Type B pancreatic cell (in vitro differentiated cells): ENCODE measurements at places on chromosomes 13 and 19. TPM values are rescaled to one million over a fixed set of nuclear protein-coding genes. Genes with fewer than 3 reads are reported as not detected.

DNA sequence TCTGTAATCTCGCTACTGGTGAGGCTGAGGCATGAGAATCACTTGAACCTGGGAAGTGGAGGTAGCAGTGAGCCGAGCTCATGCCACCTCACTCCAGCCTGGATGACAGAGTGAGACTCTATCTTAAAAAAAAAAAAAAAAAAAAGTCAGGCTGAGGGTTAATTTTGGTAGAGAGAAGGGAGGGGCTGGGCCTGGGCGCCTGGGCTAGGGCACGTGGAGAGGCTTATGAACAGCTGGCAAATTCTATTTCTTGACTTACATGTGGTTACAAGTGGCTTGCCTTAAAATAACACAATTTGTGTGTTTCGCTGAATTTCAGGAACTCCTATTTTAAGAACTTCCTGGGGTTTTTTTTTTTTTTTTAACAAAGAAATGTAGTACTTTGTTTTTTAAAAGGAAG is 47.6 kb upstream of the MAP3K10 start:
- DNase-seq = no peak

DNA sequence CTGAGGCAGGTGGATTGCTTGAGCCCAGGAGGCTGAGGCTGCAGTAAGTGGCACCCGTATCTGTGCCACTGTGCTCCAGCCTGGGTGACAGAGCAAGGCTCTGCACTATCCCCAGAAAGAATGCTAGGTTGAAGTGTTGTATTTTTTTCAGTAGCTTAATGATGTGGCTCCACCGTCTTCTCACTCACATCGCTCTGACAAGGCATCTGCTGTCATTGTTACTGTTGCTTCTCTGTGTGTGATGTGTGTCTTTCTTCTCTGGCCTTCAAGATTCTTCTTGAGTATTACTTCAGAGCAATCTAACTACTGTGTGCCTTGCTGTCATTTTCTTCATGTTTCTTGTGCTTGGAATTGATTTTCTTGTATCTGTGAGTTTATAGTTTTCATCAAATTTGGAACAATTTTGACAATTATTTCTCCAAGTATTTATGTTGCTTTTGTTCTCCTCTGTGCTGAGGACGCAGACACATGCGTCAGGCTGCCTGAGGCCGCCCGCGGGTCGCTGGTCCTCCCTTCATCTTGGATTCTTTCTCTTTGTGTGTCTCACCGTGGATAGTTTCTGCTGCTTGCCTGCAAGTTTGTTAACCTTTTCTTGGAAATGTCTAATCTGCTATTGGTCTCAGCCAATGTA is 10.8 kb downstream of the ADPRHL1 start:
- DNase-seq = no peak

GRCh38 chr19:30077851-30078355 is 135.9 kb downstream of the URI1 start:
- DNase-seq = no peak

DNA sequence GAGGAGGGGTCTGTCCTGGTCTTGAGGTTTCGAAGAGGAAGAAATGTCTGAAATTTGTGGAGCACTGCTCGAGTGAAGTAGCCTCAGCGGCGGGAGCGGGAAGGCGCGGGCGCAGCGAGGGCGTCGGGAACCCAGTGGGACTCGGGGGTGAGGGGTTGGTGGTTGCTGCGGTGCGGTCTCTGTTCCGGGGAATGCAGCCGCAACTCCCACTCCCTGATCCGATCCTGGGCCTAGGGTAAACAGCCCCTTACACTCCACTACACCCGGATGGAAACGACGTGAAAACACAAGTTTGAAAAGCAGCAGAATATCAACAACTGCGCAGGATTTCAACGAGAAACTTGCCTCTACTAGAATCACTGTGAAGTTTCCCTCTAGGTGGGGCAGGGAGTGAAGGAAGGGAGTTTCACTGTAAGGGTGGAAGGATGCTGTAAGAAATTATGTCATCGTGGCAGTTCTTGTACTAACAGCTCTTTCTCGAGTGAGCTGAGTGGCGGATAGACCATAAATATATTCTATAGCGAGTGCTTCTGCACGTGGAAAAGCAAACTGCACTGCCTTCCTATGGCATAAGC is 2.0 kb upstream of the KLF12 start:
- peak; percentile 68 for DNase-seq

GRCh38 chr19:53792721-53793433 is 31.2 kb downstream of the NLRP12 start:
- DNase-seq = peak; percentile 86

DNA sequence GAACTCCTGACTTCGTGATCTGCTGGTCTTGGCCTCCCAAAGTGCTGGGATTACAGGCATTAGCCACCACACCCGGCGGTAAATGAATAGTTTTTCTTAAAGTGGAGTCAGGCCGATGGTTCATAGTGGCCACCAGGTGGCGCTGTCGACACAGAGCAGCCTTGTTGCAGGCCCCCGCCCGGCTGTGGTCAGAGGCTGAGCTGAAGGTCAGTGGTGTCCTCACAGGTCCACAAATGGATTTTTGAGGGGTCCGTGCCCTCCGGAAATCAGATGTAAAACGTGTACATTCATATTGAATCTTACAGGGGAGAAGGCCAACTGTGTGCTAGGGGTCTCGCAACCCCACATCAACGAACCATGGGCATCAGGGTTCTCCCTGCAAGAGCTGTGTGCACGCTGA is 13.4 kb upstream of the WDR18 start:
- no peak for DNase-seq

DNA sequence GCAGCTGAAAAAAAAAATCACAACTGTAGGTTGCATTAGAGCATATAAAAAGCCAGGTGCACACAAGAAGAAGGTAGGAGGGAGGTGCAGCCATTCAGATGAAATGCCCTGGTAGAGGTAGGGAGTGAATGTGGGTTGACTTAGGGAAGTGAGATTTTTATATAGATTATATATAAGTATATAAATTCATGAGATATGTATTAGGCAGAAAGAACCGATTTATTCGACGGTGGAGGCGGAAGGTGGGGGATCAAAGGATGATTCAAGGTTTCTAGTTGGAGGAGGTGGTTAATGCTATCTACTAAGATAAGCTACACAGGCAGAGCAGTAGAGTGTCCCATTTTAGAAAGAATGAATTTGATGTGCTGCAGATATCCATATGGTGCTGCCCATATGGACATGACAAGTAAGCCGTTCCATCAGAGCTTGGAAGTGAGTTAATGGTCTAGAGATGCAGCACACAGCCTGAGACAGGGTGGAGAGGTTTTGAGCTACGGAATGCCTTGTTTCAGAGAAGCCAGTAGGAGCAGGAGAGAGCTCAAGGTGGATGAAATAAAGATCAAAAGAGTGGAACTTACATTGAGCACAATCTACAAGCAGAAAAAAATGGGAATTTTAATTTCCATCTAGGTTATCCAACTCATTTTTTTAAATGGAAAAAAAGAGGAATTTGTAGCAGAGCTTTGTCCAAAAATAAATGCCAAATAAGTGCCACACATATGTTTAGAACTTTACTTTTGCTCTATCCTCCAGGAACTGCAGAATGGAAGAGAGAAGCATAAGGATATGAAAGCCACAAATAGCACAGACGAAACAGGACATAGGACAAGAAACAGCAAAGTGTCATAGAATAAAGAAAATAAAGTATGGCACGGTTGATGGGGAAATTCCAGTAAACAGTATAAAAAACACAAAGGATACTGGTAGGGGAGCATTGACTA is 177.3 kb downstream of the PCDH9 start:
- DNase-seq = no peak

Gene CBLC
- total RNA-seq = 13.9 and 37.7 TPM in 2 replicates

GRCh38 chr13:41501281-41501680 is 43.9 kb downstream of the RGCC start:
- DNase-seq = no peak

GRCh38 chr13:105918842-105919741 is 616.4 kb downstream of the EFNB2 start:
- no peak for DNase-seq

- no peak for DNase-seq
Observed at GRCh38 chr13:101346942-101347728, 69.2 kb downstream of the NALCN start.

DNA sequence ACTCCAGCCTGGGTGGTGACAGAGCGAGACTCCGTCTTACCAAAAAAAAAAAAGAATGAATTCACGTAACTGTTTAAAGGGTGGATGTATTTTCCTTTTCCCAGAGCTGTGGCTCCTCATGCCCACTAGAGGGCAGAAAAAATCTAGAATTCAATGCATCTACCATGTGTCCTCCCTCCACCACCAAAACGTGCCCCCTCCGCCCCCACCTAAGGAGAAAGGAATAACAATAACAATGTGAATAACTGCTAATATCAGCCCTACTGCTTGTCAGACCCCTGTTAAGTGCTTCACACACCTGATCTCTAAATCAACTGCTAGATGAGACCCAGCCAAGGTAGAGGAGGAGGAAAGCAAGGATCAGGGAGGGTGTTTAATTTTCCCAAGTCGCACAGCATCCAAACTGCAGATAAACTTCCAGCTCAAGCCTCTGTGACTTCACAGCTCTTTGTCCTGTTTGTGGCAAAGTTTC is 20.2 kb upstream of the PNMA8B start:
- no peak for DNase-seq
